Heart right ventricle (tissue), 16 donors: ENCODE measurements at places on chromosomes 2 and 18.
A peak's percentile ranks its signal among the peaks of the same experiment; 100 is the strongest.

DNA sequence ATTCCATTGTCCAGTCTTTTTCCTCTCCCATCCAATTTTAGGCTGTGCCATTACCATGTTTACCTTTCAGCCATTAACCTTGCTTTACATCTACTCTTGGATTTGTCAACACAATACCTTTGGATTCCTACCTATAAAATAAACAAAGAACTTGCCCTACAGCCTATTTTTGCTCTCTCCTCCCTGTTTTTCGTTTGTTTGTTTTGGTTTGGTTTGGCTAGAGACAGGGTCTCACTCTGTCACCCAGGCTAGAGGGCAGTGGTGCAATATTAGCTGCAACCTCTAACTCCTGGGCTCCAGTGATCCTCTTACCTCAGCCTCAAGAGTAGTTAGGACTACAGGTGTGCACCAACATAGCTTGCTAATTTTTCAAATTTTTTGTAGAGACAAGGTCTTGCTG lies 76.1 kb downstream of the SP100 start:
- DNase-seq: no peak

DNA sequence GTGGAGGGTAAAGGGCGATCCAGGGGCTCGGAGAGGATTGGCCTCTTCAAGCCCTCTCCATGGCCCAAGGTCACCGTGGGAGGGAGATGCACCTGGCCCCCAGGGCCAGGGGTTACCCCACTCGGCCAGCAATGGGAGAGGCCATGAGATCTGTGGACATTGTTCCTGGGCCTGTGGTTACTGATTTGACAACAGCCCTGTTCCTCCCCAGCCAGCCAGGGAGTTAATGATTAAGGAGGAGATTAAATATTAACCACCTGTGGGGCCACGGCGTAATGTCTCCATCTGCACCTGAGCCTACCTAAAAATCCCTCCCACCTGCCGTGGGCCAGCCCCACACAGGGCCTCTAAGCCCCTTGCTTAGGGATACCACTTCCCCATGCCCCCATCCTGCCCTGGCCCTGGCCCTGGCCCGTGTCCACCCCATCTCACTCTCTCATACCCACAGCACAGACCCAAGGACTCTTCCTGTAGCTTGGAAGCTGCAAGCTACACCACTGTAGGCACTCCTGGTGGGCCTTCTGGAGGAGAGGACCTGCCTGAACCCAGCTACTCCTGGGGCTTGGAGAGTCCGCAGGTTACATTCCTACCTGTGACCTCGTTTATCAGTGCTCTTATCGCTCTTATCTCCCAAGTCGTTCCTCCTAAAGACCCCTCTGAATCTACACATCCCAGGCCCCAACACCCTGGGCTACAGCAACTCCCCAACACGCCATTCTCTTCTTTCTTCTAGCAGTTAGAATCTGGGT lies 32.1 kb downstream of the ZFP36L2 start:
- DNase-seq: no peak

- DNase-seq: no peak
Measured at GRCh38 chr2:159106109-159106508, 137.7 kb downstream of the TANC1 start.

GRCh38 chr18:51248685-51249084 lies 51.2 kb upstream of the MEX3C start:
- DNase-seq: no peak

DNA sequence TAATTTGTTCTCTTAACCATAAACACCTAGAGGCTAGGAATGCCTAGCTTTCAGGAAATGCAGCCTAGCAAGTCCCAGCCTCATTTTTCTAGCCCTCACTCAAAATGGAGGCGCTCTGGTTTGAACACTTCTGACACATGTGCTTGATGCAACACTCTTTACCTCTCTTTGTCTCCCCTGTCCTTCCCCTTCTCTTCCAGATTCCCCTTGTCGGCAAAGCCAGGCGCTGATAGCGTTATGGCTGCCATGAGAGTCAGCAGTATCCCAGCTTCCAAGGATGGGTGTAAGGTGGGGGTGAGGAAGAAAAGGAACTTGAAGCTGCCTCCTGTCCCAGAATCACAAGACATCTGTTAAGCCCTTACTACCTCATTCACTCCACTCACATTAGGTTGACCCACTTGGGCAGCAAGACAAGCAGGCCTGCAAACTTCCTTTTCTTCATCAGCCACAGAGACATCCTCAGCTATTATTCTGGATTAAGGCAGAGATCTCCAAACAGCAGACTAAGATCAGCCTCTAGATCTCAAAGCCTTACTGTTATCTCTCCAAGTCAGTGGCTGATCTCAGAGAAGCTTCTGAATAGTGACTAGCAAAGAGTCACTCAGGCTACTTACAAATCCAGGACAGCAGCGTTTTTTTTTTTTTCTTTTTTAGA lies 1.9 kb upstream of the ST3GAL5 start:
- no peak for DNase-seq

GRCh38 chr18:47817795-47818077 lies 112.7 kb downstream of the SMAD2 start:
- no peak for DNase-seq

DNA sequence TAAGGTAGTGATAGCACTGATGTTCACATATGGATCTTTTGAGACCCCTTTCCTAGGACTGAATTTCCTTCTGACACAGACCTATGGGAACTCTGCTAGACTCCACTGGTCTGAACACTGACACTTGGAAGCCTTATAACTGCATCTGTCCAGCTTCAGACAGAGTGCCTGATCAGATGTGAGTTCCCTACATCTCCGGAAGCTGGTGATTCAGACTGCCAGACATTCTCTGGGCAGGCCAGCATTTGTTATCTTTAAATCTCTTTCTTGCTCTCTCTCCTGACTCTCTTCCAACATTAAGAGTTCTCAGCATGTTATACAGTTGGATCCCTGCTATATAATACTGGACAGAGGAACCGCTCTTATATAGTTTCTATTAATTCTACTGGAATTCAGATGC lies 408.5 kb downstream of the ZEB2 start:
- no peak for DNase-seq

DNA sequence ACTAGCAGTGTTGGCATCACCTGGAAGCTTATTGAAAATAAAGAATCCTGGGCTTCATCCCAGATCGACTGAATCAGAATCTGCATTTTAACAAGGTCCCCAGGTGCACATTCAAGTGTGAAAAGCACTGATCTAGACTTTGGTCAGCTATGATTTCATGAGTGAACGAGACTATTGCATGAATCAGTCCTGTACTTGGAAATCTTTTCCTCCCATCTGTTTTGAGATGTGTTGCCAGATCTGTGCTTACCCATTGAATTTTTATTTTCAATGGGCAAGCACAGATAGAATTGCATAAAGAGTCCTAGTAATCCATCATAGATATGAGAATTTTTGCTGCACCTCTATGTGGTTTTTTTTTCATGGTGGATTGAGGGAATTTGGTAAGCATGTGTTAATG lies 64.0 kb downstream of the PMS1 start:
- DNase-seq: no peak

- DNase-seq: no peak
Measured at GRCh38 chr2:88628571-88628939, 1.3 kb upstream of the EIF2AK3 start.

DNA sequence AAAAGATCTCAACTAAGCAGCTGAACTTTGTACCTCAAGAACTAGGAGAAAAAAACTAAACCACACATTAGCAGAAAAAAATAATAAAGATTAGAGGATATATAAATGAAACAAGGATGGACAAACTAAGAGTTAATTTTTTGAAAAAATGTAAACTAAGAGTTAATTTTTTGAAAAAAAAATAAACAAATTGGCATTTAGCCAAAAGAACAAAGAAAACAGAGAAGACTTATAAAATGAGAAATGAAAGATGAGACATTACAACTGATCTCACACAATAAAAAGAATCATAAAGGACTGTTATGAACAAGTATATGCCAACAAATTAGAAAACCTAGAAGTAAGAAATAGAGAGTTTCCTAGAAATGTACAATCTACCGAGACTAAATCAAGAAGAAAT lies 859.2 kb upstream of the GYPC start:
- DNase-seq: no peak

DNA sequence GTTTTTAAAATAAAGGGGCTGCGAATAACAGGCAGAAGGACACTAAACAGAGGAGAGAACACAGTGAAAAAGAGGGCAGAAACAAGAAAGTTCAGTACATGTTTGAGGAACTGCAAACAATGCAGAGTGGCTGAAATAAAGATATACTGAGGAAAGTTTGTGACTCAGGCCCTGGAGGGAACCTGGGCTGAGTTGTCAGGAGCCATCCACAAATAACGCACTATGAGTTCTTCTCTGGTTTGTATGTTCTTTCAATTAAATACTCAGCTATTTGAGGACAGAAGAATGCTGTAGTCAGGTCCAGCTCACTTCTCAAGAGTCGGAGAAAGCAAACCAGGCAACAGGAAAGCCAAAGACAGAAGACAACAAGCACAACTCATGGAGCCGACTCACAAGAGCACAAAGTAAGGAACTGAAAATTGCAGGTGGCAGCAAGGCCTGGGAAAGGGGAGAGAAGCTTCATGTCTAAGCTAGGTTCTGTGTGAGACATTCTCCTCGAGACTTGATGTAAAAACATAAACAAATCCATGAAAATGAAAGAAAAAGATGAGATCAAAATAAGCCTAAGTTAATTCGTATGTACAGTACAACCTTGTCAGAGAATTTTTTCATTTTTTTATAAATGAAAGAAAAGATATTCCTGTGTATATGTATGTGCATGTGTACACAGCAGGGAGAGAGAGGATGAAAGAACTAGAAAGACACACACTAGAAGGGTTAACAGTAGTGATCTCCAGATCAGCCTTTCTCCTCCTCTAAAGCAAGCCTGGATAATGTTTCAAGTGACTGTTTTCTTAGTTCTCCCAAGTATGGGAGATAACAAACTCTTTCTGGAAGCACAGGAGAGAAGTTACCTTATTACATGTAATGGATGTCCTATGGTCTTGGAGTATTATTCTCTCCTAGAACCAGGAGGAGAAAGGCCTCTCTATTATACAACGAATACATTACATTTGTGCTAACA lies 41.5 kb downstream of the CHN1 start:
- DNase-seq: no peak

DNA sequence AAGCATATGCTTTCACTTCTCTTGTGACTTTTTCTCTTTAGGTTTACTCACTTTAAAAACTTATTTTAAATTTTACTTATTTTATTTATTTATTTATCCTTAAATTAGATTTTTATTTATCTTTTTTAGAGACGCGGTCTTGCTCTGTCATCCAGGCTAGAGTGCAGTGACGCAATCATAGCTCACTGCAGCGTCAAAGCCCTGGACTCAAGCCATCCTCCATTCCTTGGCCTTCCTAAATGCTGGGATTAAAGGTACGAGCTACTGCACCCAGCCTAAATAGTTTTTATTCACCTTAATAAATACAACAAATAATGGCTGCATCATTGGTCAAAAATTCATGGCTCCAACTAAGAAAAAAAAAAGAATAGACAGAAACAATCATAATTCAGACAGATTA lies 415.7 kb upstream of the FIGN start:
- peak; percentile 16 for DNase-seq

DNA sequence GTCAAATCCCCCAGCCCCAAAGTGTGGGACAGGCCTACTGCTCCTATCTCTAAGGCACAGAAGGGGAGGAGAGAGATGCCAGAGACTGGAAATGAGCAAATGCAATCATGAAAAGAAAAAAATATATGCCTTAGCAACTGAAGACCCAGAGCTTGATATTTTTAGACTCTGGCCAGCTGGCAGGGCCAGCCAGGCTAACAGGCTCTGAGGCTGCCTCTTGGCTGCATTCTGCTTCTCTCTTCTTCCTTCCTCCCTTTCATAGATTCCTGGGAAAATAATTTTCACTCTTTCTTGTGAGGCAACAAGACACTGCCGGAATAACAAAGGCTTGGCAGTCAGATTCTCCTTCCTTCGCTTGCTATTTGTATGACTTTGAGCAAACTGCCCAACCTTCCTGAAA lies 209.1 kb downstream of the RAD51AP2 start:
- no peak for DNase-seq

DNA sequence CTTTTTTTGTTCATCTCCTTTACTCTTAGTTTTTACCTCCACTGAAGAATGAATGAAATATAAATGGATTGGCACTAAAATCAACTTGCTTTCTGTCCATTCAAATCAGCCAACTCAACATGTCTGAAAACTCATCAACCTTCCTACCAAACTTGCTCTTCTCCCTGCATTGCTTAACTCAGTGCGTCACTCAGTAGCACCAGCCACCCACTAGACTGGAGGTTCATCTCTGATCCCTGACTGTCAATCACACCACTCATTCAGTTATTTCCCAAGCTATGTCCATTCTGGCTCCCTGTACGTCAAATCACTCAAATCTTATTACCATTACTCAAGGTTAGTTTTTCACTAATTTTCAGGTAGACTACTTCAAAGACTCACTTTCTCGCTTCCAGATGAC lies 75.2 kb upstream of the RBMS1 start:
- DNase-seq: no peak

DNA sequence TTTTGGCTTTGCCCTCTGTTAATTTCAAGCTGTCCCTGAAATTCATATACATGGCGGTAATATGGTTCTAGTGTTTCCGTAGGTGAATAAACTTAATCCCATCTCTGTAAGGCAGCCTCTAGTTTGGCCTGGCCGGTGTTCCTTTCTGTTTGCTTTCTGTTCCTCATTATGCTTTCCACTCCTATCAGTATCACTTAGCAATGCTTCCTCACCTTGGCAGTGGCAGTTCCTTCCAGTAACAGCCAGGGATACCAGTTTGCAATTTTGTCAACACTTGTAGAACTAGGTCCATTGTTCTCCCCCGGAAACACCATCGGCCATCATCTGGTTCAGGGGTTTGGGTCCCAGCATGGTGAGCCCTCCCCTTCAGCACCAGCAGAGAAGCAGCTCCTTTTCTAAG lies 18.2 kb upstream of the TNP1 start:
- no peak for DNase-seq

DNA sequence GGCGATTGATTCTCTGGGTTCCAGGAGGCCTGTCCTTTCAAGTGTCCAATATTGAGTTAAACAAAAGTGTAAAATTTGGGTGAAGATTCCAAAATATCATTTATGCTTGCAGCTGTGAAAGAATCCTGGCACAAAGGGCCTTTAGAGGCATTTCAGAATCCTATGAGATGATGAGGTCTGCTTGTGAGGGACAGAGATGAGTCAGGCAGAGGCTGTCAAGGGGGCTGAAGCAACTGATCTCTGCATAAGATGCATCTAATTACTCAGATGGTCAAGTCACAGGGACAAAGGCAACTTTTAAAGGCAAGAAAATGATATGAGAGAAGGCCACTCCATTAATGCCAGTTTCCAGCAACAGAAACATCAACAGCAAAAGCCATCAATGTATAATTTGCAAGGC lies 78.8 kb downstream of the FHOD3 start:
- no peak for DNase-seq

- DNase-seq: no peak
Measured at GRCh38 chr2:135960656-135961551, 24.5 kb downstream of the DARS1 start.

GRCh38 chr2:165587335-165587938 lies 117.9 kb downstream of the CSRNP3 start:
- no peak for DNase-seq

GRCh38 chr2:44542520-44542919 lies 180.8 kb downstream of the CAMKMT start:
- no peak for DNase-seq

DNA sequence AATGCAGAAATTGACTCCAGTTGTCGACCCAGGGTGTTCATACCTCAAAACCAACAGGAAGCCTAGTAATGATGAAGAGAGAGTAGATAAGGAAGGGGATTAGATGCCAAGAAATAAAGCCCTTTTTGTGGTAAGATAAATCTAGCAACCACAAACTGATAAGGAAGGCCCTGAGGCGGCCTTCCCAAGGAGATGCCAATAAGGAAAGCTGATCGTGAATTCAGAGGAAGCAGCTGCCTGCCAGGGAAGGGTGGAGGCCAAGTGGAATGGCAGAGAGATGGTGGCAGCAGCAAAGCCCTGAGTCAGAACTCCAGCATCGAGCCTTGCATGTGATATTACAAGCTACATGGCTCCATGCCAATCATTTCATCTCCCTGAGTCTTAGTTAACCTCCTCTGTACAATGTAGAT lies 126.3 kb downstream of the IRS1 start:
- peak; percentile 23 for DNase-seq
